ENCODE measurements at places on chromosomes 11 and 22.

DNA sequence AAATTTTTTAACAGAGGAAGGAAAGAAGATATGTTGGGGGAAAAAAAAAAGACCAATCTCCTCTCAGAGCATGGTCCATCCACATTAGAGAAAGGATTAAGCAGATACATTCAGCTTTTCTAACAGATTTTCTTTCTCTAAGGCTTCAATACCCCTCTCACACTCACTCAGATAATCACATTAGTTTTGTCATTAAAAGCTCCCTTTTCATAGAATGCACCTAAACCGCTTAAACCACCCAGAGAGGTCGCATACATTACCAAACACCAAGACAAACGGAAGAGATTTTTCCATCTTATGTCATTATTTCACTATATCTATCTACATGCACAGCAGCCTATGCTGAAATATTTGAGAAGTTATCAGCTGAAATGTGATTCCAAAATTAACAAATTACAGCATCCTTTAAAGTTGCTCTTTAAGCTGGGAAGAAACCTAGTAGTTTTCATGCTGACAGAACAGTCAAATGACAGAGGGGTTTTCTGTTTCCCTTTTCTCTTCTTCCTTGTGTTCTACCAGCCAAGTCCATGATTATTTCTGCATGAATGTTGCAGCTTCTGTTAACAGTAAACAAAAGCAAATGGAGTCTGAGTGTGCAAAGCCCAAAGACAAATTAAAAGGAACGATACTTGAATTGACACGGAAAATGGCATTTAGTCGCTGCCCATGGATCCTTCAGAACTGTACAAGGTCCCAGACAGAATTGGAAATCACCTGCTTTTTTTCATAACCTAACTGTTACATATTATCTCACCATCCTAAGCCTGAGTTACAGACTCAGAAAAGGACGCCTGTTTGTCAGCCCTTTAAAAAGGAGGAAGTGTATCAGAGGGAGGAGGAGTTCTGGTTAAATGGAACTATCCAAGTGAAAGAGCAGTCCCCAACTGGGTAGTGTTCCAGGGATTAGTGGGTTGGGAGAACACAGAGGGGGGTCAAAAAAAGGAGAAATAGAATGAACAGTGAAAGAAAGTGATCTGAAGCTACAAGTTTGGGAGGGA, 54.6 kb downstream of the PRCP start:
- DNase-seq, result no peak

DNA sequence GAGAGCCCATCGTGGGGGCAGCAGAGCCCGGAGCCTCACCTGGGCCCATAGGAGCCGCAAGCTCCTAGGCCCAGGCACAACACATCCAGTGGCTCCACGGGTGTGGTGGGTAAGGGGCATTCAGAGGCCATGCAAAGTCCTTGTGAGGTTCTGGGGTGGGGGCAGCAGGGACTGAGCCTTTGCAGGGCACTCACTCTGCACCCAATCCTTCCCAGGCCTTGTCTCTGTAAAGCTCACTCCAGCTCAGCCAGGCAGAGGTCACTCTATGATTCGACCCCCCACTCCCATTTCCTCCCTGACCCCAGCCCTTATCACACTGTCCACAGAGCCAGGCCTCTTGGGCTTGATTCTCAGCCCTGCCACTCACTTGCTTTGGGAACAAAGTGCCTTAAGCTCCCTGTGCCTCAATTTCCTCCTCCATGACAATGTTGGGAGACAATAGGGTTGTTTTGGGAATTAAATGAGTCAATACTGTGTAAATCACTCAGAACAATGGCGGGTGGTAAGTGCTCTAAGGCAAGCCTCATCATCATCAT, 46.6 kb downstream of the LRRC32 start:
- DNase-seq, result no peak

- DNase-seq, result no peak
Observed at GRCh38 chr11:30131535-30131934, 99.3 kb upstream of the FSHB start.

DNA sequence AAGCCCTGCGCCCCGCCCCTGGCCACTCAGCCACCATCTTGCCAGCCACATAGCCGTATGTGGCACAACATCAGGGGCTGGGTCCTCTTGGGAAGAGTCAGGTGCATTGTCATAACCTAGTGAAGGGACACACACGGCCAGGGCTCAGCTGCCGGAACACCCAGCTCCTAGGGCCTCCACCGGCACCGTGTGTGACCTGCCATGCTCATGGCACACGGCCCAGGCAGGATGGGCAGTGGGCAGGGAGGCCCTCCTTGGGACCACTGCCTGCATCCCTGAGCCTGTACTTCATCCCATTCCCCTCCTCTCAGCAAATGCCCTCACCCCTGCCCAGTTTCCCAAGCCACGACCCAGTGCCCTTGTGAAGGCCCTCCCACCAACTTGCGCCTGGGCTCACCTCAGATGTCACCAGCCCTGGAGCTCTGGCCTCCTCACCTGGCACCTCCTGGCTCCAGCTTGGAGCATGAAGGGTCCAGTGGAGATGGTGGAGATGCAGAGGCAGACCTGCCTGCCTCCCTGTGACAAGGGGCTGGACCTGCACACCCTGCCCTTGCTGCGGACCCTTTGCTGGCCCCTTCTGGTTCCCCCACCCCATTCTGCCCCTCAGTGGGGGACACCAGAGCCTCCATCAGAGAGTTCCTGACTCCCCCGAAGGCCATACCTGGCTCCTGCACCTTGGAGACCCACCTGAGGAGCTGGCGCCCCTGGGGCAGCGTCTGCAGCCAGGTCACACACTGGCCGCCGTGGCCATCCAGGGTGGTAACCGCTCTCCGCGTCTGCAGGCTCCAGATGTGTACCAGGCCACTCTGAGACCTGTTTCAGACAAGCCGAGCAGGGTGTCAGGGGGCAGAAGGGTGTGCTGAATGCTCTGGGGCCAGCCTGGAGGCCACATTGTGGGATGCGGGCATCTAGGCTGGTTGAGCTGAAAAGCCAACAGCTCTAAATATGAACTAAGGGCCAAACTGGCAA, 34.5 kb downstream of the GNB1L start:
- no peak for DNase-seq

- DNase-seq, result no peak
Observed at GRCh38 chr11:126352163-126352562, 3.3 kb upstream of the ST3GAL4 start.

DNA sequence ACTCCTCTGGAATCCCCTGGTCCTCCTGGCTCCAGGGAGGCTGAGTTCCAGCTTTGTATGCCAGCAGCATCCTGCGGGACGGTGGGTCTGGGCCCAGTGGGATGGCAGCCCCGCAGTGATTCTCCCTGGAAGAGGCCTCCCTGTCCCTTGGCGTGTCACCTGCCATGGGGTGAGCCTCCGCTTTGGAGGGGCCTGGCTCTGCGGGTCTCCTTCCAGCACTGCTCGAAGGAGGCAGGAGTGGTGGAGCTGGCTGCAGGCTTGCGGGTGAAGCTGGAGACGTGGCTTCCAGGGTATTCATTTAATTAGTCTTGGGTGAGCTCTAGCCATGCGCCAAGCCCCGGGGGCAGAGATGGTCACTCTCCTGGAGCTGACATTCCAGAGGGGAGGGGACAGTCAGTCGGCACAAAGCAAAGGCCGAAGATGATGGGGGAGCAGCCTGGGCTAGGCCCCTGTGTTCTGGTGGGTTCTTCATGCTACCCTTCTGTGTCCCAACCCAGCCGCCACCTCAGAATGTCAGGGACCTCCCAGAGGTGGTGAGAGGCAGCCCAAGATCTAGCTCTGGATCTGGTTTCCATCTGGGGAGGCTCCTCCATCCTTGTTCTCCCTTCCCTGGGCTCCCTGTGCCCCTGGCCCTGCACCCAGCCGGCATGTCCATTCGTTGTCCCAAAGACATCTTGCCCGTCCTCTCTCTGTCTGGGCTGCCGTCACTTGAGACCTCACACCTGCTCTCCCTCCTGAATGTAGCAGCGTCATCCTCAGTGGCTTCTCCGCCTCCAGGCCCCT, 1332.5 kb downstream of the BRD1 start:
- no peak for DNase-seq

GRCh38 chr22:22787151-22787550, 100.5 kb upstream of the IGLL5 start:
- DNase-seq, result no peak

DNA sequence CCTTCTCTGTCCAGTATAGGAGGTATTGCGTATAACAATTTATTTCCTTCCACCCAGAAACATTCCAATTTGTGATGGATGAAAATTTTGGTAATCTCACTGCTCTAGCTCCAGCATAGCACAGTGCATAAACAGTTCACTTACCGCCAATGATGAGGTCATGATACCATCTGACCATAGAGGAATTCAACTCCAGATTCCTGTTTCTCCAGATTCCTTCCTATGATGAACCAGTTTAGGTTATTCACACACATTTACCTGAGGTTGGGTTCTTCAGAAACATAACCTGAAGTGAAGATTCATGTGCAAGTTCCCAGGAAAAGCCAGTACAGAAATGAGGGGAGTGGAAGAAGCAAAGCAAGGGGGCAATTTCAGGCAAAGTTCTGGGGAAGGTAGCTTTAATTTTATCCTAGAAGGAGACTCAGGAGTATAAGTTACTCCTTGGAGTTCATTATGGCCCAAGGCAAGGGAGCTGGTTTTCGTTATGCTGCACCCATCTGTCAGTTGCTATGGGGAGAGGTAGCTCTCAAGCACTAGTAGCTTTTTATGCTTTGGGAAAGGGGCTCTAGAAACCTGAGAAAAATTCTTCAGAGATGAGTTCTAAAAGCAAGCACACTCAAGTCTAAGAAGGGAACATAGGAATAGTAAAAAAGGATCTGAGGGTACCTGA, 121.6 kb downstream of the CASP12 start:
- no peak for DNase-seq

- no peak for DNase-seq
Observed at GRCh38 chr11:64681171-64681570, 41.8 kb downstream of the NRXN2 start.
